ENCODE measurements at places on chromosomes 2 and 18. TPM values are rescaled to one million over a fixed set of nuclear protein-coding genes. Genes with fewer than 3 reads are reported as not detected.
A peak's percentile ranks its signal among the peaks of the same experiment; 100 is the strongest.

- H3K27me3 ChIP-seq = no peaks in the 10 kb centered on the region
- no peaks in the 10 kb centered on the region for H3K36me3 ChIP-seq
- no peak for DNase-seq
- no peak overlapping the region for H3K4me3 ChIP-seq
- no peaks in the 10 kb centered on the region for H3K4me1 ChIP-seq
Measured at GRCh38 chr2:149076863-149077412, 38.4 kb downstream of the LYPD6B start.

- no peaks in the 10 kb centered on the region for H3K36me3 ChIP-seq
- DNase-seq = no peak
- H3K4me1 ChIP-seq = no peaks in the 10 kb centered on the region
- no peak overlapping the region for H3K27ac ChIP-seq
Measured at GRCh38 chr2:108979461-108979860, 9.6 kb downstream of the EDAR start.

MAP3K19 gene
- not detected for total RNA-seq

CYP26B1 gene
- 21.1 TPM for total RNA-seq

DNA sequence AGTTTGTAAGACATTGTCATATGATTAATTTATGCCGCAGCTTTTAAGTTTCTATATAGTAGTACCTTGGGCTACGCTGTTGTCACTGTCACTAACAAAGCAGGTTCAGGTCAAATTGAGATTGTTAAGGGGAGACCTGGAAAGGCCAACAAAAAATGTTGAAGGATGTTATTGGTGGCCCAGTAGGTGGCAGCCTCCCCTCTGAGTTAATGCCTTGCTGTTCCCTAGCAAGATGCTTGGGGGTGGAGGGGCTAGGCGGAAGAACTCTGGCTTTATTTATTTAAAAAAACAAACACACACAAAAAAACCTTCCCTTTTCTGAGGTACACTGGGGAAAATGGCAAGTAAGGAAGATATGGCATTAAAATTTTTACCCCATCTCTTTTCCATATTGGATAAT is 128.3 kb upstream of the ATP5MC3 start:
- no peaks in the 10 kb centered on the region for H3K4me1 ChIP-seq
- H3K36me3 ChIP-seq = no peaks in the 10 kb centered on the region
- peak; percentile 16 for DNase-seq
- no peak overlapping the region for H3K27ac ChIP-seq

DNA sequence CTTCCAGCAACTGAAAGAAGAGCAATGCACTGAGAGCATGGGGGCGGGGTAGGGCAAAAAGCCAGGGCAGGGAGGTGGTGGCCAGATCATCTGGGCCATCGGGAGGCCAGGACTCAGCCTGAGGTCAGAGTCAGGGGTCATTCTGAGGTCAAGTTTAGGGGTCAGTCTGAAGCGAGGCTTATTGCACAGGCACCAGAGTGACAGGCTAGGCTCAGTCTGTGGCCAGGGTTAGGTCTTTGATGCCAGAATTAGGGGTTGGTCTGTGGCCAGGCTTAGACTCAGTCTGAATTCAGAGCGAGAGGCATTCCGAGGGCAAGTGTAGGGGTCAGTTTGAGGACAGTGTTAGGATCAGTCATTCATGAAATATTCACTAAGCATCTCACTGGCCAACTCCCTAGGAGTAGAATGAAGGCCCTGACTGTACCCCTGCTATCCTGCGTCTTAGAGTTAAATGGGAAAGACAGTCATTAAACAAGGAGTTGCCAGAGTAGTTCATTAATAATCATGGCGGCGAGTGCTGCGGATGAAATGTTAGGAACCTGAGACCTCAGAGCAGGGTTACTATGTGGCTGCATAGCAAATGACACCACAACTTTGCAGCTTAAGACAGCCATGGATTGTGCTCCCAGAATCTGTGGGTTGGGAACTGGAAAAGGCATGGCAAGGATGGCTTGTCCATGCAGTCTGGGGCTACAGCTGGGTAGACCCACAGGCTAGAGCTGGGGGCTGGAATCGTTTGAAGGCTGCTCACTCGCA is 198.7 kb downstream of the CYP26B1 start:
- DNase-seq = no peak
- H3K4me3 ChIP-seq = no peak overlapping the region
- no peaks in the 10 kb centered on the region for H3K27me3 ChIP-seq
- H3K4me1 ChIP-seq = peaks cover 3% of the 10 kb centered on the region
- no peaks in the 10 kb centered on the region for H3K36me3 ChIP-seq
- H3K27ac ChIP-seq = no peak overlapping the region

Data from HCT116 (cell line).